ENCODE measurements at places on chromosomes 2 and 18.

DNA sequence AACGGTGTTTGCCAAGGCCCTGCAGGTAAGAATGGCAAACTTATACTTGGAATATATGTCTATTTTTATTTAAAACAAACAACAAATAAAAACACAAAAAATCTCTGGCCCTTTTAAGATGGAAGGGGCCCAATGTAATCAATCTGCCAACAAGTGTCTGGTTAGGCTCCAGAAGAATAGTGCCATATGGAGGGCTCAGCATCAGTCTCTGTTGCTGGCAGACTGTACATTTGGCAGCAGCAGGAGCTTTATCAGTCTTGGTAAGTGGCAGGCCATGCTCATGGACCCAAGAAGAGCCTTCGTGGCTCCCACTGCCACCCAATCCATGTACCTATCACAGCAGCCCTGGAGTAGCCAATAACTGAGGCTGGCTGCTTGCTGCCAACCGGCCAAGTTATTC, 101.1 kb downstream of the GALNT3 start:
- DNase-seq: no peak

GRCh38 chr2:130336877-130337734, 5.6 kb upstream of the IMP4 start:
- DNase-seq: no peak

- DNase-seq: no peak
These were observed 338.0 kb upstream of the GYPC start for GRCh38 chr2:126317790-126318431.

DNA sequence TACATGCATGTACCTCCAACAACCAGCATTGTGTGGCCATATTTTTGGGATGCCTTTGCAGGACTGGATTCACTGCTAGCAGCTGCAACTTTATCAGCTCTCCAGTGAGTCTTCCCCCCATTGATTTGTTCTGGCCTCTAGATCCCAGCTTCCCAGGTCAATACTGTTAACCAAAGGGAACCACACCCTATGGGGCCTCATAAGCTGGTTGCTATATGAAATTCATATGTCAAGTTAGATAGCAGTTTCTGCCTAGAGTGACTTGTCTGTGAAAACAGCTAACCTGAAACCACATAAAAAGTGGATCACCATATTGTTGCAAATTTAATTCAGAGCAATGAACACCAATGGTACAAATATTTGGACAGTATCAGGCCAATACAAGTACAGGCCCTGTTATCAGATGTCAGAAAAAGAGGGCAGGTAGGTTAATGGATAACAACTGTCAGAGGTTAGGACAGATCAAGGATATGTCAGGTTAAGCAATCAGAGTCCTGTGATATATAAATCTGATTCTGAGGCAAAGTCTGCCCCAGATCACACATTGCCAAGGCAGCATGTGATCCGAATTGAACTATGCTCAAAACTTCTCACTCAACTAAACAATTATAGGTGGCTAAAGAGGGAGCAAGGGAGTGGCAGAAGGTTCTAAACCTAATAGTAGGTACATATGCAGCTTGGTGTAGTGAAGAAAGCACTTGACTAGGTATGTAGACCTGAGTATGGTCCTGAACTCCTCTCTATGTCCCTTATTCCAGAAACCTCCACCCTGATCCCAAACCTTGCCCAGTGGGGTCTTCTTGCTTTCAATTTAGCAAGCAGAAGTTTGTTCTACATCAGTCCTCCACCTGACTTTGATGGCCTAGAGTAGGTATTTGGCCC, 310.2 kb upstream of the STON1 start:
- DNase-seq: no peak

DNA sequence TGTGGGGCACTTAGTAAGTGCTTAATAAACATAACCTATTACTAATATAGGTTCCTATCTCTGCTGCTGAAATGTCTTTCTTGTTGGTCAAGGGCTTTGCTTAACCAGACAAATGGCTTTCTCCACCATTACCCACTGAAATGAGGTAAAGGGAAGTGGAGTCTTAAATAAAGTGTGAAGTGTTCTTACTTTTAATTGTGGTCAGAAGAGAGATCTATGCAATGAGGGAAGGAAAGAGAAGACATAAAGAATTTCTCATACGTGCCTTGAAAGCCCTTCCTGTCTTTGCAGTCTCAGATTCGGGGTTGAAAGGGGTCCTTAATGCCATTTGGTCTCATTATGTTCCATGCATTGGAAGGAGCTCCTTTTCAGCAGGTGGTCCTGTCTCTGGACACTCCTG, 6.9 kb upstream of the CXCR4 start:
- DNase-seq: no peak

DNA sequence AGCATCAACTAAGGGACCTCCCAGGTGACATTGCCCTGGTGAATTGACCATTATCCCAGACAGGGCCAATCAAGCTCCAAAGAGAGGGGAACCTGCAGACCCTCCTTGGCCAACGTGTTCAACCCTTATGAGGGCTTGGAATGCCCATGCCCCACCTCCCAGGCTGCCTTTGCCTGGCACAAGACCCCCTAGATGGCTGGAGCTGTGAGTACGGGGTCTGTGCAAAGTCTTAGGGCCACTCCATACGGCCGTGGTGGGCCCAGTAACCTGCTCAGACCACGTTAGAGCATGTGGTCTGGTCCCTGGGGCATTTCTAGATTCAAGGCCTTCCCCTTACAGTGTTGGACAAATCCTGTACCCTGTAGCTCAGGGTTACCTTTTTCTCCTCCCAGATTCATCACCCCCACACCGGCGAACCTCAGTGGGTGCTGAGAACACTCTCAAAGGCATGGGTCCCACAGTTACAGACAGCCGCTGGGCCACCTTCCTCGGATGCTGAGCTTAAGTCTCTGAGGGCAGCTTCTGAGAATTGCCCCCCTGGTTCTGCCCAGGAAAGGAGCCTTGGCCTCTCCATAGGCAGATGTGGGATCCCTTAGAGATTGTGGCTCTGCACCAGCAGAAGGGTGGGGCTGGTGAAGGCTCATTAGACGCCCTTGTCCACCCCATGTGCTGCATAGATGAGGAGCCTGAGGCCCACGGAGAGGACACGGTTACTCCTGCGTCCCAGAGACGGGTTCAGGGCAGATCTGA, 18.3 kb upstream of the KCNK3 start:
- no peak for DNase-seq
